Pericardium fibroblast (primary cell): ENCODE measurements at places on chromosomes 3 and 15. TPM values are rescaled to one million over a fixed set of nuclear protein-coding genes. Genes with fewer than 3 reads are reported as not detected.

The LRRC31 gene
- total RNA-seq = not detected in 2 replicates

The SAXO2 gene
- total RNA-seq = 0.51 TPM in 1 of 2 replicates, not detected in the other

The B3GNT5 gene
- 5.8 and 6.8 TPM in 2 replicates for total RNA-seq

The STARD9 gene
- 3.2 and 3.6 TPM in 2 replicates for total RNA-seq

The DUOXA2 gene
- not detected in 2 replicates for total RNA-seq

The AADACL2 gene
- total RNA-seq = not detected in 2 replicates

The SLC35G2 gene
- 6.3 and 9.8 TPM in 2 replicates for total RNA-seq

The GREM1 gene
- total RNA-seq = 3.6 and 15.3 TPM in 2 replicates

The LRRN1 gene
- 0.35 and 2.8 TPM in 2 replicates for total RNA-seq

The GOLGA8R gene
- 1.2 and 2.0 TPM in 2 replicates for total RNA-seq

The RASGRP1 gene
- 0.51 and 1.2 TPM in 2 replicates for total RNA-seq

The DPPA2 gene
- total RNA-seq = not detected in 2 replicates

The RAB6B gene
- 0.09 and 0.82 TPM in 2 replicates for total RNA-seq

The DIS3L gene
- total RNA-seq = 22.5 TPM in 2 replicates

The NR2F2 gene
- total RNA-seq = 29.3 and 39.2 TPM in 2 replicates

The FANCD2OS gene
- total RNA-seq = not detected in 2 replicates
